ENCODE measurements at places on chromosomes 4 and X. TPM values are rescaled to one million over a fixed set of nuclear protein-coding genes. Genes with fewer than 3 reads are reported as not detected.
A peak's percentile ranks its signal among the peaks of the same experiment; 100 is the strongest.

- no peak overlapping the region for H3K4me3 ChIP-seq
- no peaks in the 10 kb centered on the region for H3K36me3 ChIP-seq
- no peak overlapping the region for H3K27ac ChIP-seq
- peak; percentile 7 for DNase-seq
- no peaks in the 10 kb centered on the region for H3K4me1 ChIP-seq
Measured at GRCh38 chr4:54872261-54872660, 214.5 kb downstream of the KIT start.

The NUDT10 gene
- 6.8 TPM for polyA plus RNA-seq

The SRPK3 gene
- polyA plus RNA-seq = 0.57 TPM

GRCh38 chr4:109662116-109662515 is 41.1 kb downstream of the CASP6 start:
- H3K27me3 ChIP-seq = no peaks in the 10 kb centered on the region
- no peaks in the 10 kb centered on the region for H3K4me1 ChIP-seq
- no peak for DNase-seq
- H3K27ac ChIP-seq = no peak overlapping the region
- H3K4me3 ChIP-seq = no peak overlapping the region
- no peaks in the 10 kb centered on the region for H3K36me3 ChIP-seq

DNA sequence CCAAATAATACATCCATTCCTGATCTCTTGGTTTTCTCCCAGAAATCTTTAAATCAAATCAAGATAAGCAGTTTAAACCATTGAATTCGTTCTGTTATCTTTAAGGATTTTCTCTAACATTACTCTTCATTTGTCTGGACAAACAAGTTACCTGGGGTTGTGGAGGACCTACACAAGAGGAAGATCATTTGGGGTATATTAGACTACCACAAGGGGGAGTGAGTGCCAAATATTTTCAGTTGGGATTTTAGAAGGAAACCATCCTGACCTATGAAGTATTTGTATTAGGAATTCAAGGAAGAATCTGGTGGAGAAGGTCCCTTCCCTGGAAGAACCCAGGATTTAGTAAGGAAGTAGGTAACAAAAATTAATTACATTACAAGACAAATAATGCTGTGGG is 12.0 kb upstream of the DCHS2 start:
- H3K36me3 ChIP-seq = no peaks in the 10 kb centered on the region
- peaks cover 22% of the 10 kb centered on the region for H3K27me3 ChIP-seq
- H3K4me1 ChIP-seq = no peaks in the 10 kb centered on the region
- DNase-seq = peak; percentile 31
- H3K4me3 ChIP-seq = no peak overlapping the region

- no peak overlapping the region for H3K4me3 ChIP-seq
- H3K4me1 ChIP-seq = peaks cover 20% of the 10 kb centered on the region
- DNase-seq = no peak
- peaks cover 3% of the 10 kb centered on the region for H3K36me3 ChIP-seq
- H3K27me3 ChIP-seq = no peaks in the 10 kb centered on the region
Measured at GRCh38 chr4:159308566-159309340, 205.9 kb downstream of the RAPGEF2 start.

DNA sequence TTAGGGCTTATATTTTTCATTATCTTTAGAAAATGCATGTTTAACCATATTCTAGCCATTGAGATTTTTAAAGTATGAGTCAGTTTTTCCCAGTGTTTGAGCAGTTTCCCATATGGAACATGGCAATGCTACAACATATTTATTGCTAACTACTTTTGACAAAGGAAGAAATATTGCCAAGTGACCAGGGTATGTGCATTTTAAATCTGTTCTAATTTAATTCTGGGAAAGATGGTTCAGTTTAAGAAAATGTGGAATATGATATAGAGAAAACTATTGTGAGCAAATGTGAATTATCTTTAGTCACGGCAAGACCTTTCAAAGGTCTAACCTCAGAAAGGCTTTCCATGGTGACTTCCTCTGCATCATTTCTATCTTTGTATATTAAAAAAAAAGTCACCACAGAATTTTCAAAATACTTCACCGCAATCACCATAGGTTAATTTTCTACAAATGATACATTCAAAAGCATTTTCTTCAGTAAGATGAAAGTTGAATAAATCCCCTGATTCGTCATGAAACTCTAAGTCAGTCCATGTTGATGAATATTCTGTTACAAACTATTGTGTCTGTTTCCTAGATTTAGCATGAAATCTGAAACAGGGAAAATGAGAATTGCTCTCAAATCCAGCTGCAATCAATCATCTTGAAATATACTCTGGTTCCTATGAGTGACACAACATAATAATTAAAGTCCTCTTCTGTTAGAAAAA is 2349.0 kb upstream of the TENM3 start:
- no peaks in the 10 kb centered on the region for H3K4me1 ChIP-seq
- DNase-seq = no peak
- no peak overlapping the region for H3K27ac ChIP-seq
- H3K36me3 ChIP-seq = no peaks in the 10 kb centered on the region
- no peak overlapping the region for H3K4me3 ChIP-seq
- H3K27me3 ChIP-seq = no peaks in the 10 kb centered on the region

- DNase-seq = no peak
- no peaks in the 10 kb centered on the region for H3K27me3 ChIP-seq
- H3K4me1 ChIP-seq = no peaks in the 10 kb centered on the region
- no peak overlapping the region for H3K4me3 ChIP-seq
- no peak overlapping the region for H3K27ac ChIP-seq
Measured at GRCh38 chrX:9285342-9285771, 179.5 kb upstream of the TBL1X start.

- no peak overlapping the region for H3K4me3 ChIP-seq
- DNase-seq = peak; percentile 40
- H3K27me3 ChIP-seq = no peaks in the 10 kb centered on the region
- no peaks in the 10 kb centered on the region for H3K4me1 ChIP-seq
Measured at GRCh38 chrX:12901486-12901885, 4.9 kb upstream of the TLR8 start.

GRCh38 chr4:3388471-3389232 is 53.1 kb upstream of the HGFAC start:
- peaks cover 57% of the 10 kb centered on the region for H3K4me1 ChIP-seq
- H3K27ac ChIP-seq = peak overlapping the region; percentile 88
- DNase-seq = peak; percentile 55
- H3K27me3 ChIP-seq = no peaks in the 10 kb centered on the region
- no peak overlapping the region for H3K4me3 ChIP-seq

DNA sequence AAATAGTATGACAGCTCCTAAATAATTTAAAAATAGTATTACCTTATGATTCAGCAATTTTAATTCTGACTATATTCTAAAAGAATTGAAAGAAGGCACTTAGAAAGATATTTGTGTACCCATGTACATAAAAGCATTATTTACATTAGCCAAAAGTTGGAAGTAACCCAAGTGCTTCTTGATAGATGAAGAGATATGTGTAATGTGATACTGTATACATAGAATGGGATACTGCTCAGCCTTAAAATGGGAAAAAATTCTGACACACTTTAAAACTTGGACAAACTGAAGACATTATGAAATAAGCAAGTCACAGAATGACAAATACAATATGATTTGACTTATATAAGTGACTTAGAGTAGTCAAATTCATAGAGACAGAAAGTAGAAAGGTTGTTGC is 112.2 kb downstream of the IDS start:
- no peaks in the 10 kb centered on the region for H3K4me1 ChIP-seq
- H3K27ac ChIP-seq = no peak overlapping the region
- H3K4me3 ChIP-seq = no peak overlapping the region
- DNase-seq = no peak

The PLA2G12A gene
- 82.6 TPM for polyA plus RNA-seq
